ENCODE measurements at places on chromosomes 7 and 10. TPM values are rescaled to one million over a fixed set of nuclear protein-coding genes. Genes with fewer than 3 reads are reported as not detected.

Gene EIF4EBP2
- total RNA-seq = 52.8 TPM

DNA sequence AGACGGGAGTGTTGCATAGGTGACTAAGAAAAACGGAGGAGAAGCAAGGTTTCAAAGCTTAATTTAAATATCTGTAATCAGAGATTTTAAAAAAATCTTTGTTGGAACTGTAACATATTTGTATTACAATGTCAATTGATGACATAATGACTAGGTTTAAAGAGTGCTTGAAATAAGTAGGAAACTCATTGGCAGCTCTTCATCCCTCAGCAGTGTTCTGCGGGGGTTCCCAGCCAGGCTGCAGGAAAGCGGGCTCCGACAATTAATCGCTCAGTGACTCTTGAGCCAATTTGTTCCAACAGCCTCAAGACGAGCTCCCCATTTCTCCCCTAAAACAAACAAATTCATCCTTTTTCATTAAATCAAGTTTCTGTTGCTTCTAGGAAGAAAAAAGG lies 22.6 kb downstream of the CPXM2 start:
- no peak overlapping the region for H3K27ac ChIP-seq
- no peak overlapping the region for H3K4me3 ChIP-seq
- DNase-seq = no peak
- H3K4me1 ChIP-seq = no peaks in the 10 kb centered on the region
- no peaks in the 10 kb centered on the region for H3K27me3 ChIP-seq

DNA sequence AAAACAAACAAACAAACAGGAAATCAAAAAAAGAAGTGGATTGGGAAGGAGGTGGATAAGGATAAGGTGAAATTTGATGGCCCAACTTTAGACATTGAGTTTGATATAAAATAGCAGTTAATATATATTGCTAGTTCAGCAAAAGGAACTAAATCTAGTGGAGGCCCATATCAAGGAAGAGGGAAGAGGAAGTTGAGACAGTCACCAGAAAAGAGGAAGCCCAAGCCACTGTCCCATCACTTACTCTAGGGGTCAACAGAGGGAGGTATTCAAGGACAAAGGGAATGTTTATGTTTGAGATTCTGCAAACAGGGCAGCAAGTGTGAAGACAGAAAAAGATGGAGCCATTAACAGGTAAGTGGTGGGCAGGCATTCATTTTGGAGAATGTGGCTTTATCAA lies 3.7 kb downstream of the LAMTOR4 start:
- no peaks in the 10 kb centered on the region for H3K27me3 ChIP-seq
- no peak overlapping the region for H3K27ac ChIP-seq
- H3K4me3 ChIP-seq = no peak overlapping the region
- peaks cover 11% of the 10 kb centered on the region for H3K36me3 ChIP-seq
- no peaks in the 10 kb centered on the region for H3K4me1 ChIP-seq
- no peak for DNase-seq

Gene LIPK
- not detected for total RNA-seq

Measured in SJCRH30 (cell line).